ENCODE measurements at places on chromosomes 12 and 14.
A peak's percentile ranks its signal among the peaks of the same experiment; 100 is the strongest.

DNA sequence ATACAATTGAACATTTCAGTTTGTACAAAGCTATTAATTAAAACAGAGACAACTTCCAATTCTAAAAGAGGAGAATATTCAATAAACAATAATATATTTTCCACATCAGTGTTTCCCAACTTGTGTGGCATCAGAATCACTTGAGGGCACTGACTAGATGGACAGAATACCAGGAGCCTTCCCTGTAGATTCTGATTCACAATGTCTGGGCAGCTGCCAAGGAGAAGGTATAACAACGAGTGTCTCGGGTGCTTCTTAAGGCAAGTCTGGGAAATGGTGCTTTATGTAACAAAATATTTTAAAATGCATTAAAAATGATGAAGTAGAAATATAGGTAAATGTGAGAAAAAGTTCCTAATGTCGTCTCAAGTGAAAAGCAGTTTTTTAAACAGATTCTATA, 26.2 kb downstream of the GALC start:
- no peak for DNase-seq

- DNase-seq: no peak
These were observed 3.6 kb downstream of the LRRC74A start for GRCh38 chr14:76829650-76830421.

GRCh38 chr12:32901553-32901952, 5.0 kb upstream of the PKP2 start:
- DNase-seq: no peak

- no peak for DNase-seq
These were observed 25.6 kb upstream of the CCDC60 start for GRCh38 chr12:119308708-119309456.

DNA sequence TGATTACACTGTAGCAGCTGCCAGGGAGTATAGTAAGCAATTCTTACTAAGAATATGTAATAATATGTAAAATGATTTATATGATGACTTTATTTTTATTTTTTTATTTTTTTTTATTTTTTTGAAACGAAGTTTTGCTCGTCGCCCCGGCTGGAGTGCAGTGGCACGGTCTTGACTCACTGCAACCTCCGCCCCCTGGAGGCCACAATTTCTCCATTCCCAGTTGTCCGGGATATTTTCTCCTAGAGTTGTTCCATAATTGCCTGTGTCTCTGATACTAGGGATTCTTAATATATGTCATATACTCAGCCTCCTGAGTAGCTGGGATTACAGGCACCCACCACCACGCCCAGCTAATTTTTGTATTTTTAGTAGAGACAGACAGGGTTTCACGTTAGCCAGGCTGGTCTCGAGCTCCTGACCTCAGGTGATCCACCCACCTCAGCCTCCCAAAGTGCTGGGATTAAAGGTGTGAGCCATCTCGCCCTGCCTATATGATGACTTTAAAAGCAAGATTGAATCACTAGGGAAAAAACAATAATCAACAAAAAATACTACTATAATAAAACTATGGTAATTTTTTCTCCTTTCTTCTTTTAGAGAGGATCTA, 12.2 kb upstream of the ITPR2 start:
- DNase-seq: no peak

DNA sequence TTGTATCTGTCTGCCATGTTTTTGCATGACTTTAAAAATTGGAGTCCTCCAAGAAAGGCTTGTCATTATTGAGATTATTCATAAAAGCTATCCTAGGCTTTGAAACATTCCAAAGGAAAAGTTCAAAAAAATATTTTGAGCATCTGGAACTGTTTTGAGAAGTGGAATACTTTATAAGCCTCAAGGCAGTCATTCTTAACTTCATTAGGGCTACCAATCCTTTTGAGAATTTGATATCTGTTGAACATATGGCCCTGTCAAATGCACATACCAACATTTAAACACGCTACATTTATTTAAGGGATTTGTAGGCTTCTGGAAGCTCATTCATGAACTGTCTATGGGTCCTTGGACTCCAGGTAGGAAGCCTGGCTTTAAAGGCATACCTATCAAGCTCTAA, 77.0 kb downstream of the TMEM117 start:
- DNase-seq: no peak

DNA sequence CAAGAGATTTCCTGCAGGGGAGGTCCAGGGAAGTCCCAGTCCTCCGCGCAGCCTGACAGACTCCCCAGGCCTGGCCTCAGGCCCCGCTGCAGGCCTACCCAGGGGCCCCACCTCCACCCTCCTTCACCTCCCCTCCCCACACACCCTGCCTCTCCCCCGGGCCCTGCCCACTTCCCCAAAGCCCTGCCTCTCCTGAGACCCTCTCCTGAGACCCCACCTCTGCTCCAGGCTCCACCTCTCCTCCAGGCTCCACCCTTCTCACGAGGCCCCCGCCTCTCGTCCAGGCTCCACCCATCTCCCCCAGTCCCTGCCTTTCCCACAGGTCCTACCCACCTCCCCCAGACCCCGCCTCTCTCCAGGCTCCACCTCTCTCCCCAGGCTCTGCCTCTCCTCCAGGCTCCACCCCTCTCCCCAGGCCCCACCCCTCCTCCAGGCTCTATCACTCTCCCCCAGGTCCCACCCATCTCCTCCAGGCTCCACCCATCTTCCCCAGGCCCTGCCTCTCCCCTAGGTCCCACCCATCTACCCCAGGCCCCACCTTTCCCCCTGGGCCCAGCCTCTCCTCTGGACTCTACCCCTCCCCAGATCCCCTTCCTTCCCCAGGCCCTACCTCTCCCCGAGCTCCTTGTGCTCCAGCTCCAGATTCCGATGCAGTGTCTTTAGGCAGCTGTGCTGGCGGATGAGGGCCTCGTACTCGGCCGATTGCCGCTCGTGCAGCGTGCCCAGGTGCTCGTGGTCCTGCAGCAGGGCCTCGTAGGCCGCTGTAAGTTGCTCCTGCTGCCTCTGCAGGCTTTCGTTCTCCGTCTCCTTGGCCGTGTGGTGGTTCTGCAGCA, 58.8 kb upstream of the GPR68 start:
- DNase-seq: peak; percentile 31

DNA sequence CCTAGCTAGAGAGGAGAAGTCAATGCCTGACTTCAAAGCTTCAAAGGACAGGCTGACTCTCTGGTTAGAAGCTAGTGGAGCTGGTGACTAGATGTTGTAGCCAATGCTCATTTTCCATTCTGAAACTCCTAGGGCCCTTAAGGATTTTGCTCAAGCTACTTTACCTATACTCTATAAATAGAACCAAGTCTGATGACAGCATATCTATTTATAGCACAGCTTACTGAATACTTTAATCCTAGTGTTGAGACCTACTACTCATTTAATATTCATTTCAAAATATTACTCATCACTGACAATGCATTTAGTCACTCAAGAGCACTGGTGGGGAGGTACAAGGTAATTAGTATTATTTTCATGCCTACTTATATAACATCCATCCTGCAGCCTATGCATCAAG, 137.2 kb upstream of the PELI2 start:
- DNase-seq: no peak

- DNase-seq: no peak
These were observed 987.7 kb downstream of the GALC start for GRCh38 chr14:87005280-87005679.

DNA sequence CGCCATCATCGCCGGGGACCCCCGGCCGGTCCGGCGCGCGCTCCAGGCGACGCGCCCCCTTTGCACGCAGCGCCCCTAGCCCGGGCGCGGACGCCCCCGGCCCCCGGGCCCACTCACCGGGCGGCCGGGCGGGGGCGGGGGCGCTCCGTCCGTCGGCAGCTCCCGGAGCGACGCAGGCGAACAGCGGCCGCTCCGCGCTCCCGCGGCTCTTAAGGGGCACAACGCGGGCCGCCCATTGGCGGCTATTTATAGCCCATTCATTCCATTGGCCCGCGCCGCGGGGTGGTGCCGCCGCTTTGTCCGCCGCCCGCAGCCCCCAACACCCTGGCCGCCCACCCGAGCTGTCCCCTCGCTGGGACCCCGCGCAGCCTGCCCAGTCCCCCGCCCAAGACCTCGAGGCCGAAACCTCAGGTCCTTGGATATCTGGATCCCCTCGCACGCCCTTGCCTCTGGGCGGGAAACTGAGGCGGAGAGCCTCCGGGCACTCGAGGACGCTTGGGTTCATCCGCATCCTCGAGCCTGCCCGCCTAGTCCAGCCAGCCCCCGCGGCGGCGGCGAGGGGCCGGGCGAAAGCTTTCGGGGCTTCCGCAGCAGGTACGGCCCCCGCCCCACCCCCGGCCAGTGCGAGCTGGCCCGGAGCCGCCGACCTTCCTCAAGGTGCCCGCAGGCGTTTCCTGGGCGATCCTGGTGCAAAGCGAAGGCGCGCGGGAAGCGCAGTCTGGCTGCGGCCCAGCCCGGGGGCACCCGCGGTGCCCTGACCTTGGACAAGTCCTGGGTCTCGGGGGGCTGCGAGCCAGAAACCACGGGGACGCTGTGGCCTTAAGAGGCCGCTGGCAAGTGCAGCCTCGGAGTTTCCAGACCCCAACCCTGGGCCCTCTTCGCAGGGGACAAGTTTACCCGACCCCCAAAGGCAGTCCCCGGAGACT, at the start of gene CKB:
TSS of gene CKB (minus strand) at position 182 of the 926 bp plus-strand sequence. CDS start 337 bp downstream, outside the sequence.
- DNase-seq: no peak

DNA sequence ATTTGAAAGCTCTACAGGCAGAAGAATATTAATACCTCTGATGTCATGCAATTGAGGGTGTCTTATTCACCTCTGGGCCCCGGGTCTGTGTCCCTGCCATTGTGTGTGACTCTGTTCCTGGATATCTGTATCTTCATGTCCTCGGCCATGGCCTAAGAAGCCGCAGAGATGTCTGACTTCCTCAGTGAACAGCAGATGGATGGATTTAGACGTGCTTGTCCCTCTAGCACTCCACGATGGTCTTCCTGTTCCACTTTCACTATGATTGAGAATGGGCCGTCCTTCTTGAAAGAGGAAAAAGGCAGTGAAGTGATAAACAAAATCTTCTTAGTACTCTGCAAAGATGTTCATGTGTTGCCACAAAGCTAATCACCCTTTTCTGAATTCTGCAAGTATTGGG, 217.4 kb downstream of the SLC41A2 start:
- no peak for DNase-seq

GRCh38 chr14:68306265-68306933, 486.5 kb downstream of the ZFP36L1 start:
- DNase-seq: no peak

DNA sequence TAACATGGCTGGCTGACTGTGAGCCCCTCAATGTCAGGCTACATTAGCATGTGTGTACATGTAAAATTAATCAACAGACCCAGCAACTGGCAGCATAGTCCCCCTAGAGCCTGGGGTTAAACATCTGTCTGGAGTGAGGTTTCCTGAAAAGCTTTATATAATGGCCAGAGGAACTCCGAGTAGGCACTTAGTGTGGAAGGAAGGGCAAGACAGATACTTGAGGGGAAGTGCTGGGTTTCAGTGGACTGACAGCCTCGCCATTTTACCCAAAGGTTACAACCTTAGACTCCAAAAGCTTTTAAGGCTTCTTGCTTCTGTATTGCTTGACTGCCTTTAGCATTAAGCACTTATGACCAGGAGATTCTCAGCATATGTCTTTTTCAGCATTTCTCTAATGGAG, 430.8 kb downstream of the FLRT2 start:
- no peak for DNase-seq

DNA sequence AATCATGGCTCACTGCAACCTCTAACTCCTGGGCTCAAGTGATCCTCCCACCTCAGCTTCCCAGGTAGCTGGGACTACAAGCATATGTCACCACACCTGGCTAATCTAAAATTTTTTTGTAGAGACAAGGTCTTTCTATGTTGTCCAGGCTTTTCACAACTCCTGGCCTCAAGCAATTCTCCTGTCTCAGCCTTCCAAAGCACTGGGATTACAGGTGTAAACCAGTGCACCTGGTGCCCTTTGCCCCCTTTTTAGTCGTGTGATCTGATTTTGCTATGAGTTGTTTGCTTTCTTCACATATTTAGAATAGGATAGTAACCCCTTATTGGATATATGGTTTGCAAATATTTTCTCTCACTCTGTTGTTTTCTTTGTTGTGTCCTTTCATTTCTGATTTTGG, 1.7 kb upstream of the RAD52 start:
- DNase-seq: no peak

DNA sequence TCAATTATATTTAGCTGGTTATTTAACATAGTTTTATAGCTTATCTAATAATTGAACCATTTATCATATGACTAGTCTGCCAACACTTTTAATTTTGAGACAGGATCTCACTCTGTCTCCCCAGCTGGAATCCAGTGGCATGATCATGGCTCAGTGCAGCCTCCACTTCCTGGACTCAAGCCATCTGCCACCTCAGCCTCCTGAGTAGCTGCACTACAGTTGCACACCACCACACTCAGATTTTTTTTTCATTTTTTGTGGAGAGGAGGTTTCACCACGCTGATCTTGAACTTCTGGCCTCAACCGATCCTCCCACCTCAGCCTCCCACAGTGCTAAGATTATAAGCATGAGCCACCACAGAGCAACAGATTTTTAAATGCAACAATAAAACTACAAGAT, 151.4 kb upstream of the MDGA2 start:
- no peak for DNase-seq

DNA sequence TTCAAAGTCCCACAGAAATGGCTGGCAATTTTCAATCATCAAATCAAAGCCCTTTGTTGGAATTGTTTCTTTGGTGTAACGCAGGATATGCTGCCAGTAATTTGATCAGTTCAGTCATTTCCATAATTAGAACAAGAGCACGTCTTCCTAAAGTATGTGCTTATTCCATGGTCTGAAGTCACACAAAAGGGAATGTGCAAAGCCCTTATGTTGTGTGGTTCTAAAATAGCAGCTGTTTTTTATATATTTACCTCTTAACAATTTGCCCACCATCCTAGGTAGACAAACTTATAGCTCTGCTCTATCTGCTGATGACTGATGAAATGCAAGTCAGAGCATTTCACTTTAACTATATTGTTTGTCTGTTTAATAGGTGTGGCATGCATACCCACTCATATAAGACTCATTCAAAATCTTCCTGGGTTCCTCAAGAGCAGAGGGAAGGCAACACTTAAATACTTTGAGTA, 176.1 kb upstream of the SLC38A2 start:
- DNase-seq: no peak

- peak; percentile 62 for DNase-seq
These were observed 227.7 kb upstream of the CRY1 start for GRCh38 chr12:107320929-107321631.

- DNase-seq: no peak
These were observed 209.6 kb upstream of the KRR1 start for GRCh38 chr12:75720812-75721641.

- DNase-seq: no peak
These were observed 870.3 kb upstream of the SEL1L start for GRCh38 chr14:82403987-82404386.

GRCh38 chr12:129610601-129611120, 293.2 kb downstream of the TMEM132D start:
- DNase-seq: no peak

DNA sequence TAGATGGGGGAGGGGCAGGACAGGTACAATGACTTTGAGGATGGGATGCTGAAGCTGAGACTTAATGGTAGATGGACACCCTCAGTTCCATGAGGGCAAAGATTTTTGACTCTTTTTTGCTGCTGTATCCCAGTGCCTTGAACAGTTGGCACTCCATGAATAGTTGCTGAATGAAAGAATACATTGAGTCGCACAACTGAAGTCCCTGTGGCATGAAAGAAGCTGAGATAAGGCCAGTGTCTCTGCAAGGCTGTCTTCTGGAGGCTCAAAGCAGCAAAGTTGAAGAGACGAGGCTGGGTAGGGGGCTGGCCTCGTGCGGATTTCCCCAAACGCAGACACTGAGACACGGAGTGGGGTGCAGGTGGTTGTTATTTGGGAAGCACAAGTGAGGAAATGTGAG, 179.3 kb downstream of the ADCK1 start:
- DNase-seq: no peak
